IMR-90 (cell line): ENCODE measurements at places on chromosomes 7 and 10. TPM values are rescaled to one million over a fixed set of nuclear protein-coding genes. Genes with fewer than 3 reads are reported as not detected.
A peak's percentile ranks its signal among the peaks of the same experiment; 100 is the strongest.

GRCh38 chr10:34580643-34581042, 234.5 kb downstream of the PARD3 start:
- DNase-seq = peak; percentile 63

DNA sequence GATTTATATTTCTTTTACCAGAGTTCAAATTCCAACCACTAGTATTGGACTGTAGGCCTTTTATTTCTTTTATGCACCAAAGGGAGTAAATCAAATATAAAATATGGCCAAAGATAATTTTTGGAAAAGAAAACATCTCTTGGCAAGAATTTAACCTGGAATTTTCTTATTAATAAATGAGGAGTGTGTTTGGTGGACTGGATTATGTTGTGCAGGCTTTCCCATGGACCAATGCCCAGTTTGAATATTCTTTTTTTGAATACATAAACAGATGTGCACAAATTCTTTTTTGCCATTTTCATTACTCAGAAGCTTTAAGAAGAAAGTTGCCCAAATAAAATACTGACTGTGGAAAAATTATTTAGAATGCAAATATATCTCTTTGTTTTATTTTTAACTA, 22.1 kb upstream of the PRKG1 start:
- DNase-seq = no peak

The CPA2 gene
- 0.05 TPM in 1 of 2 replicates, not detected in the other for polyA plus RNA-seq

- DNase-seq = no peak
These were observed 166.8 kb downstream of the CCDC3 start for GRCh38 chr10:12834721-12835120.

The SFTPA1 gene
- not detected in 2 replicates for polyA plus RNA-seq

The CHST3 gene
- 8.6 and 9.1 TPM in 2 replicates for polyA plus RNA-seq

GRCh38 chr7:76302347-76303201, at the start of gene HSPB1:
HSPB1 (plus strand) TSS chr7:76302673; CDS start chr7:76302713, 40 bp downstream.
- peak; percentile 84 for DNase-seq

The LRRC61 gene
- polyA plus RNA-seq = 0.06 and 0.07 TPM in 2 replicates

- peak; percentile 77 for DNase-seq
These were observed 170.9 kb upstream of the RHEB start for GRCh38 chr7:151690606-151691005.

DNA sequence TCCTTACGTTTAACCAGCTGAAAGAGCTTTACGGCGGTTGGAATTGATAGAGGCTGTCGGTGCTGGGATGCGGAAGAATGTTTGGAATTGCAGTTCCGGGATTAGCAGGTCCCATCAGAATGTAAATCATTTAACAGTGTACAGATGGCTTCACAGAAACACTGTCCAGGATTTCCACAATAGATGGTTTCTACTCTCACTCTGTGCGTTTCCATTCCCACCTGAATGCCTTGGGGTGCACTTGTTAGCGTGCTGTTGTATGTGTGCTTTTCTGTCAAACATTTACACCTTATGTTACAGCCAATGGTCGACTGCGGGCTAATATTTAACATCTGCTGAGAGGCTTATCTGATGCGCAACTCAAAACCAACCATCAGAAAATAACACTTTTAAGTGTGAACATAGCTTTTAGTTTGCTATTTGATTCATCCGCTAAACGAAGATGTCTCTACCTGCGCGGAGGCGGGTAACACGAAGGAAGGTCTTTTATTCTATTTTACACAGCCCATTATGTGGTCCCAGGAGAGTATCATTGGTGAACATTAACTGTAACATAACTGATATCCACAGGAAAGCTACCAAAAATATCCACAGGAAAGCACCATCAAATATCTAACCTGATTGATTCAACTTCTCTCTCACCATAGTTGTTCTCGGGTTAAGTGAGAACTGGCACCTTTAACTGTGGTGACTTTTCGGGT, 179.0 kb downstream of the PRPF18 start:
- no peak for DNase-seq

DNA sequence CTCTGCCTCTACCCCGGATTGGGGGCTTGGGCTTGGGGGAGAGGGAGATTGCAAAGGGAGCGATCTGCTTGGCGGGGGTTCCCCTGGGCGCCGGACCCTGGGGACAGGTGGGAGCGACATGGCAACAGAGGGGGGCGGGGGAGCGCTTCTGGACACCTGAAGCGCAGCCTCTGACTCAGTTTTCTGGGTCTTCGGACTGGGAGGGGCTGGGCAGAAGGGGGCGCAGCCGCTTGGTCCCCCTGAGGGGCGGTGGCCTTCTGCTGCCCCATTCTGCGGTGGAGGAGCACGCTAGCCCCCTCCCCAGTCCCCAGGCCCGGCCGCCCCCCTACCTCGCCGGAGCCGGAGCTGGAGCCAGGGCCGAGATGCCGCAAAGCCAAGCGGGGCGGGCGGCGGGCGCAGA, 380 bp downstream of the NAT16 start:
- DNase-seq = no peak

- DNase-seq = peak; percentile 19
These were observed 108.8 kb upstream of the PCLO start for GRCh38 chr7:83271212-83272099.

The RPEL1 gene
- polyA plus RNA-seq = 0.07 and 0.26 TPM in 2 replicates

- no peak for DNase-seq
These were observed 113.7 kb downstream of the SFMBT2 start for GRCh38 chr10:7297094-7297493.

DNA sequence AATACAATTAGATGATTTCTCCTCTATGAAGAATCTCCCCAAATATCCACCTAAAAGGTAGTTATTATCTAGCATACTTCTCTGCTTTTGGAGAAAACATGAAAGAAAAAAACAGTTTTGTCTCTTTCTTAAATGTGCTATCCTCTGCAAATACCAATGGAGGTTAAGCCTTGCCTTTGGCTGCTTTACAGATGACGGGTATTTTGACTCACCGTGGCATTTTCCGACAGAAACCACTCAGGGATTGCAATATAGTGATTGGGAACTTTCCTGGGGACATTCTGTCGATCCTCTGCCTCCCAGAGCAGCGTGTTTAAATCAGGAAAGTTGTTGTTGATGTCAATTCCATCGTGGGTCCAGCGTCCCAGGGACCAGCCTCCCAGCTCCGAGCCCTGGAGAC, 100.6 kb downstream of the GPR26 start:
- no peak for DNase-seq

DNA sequence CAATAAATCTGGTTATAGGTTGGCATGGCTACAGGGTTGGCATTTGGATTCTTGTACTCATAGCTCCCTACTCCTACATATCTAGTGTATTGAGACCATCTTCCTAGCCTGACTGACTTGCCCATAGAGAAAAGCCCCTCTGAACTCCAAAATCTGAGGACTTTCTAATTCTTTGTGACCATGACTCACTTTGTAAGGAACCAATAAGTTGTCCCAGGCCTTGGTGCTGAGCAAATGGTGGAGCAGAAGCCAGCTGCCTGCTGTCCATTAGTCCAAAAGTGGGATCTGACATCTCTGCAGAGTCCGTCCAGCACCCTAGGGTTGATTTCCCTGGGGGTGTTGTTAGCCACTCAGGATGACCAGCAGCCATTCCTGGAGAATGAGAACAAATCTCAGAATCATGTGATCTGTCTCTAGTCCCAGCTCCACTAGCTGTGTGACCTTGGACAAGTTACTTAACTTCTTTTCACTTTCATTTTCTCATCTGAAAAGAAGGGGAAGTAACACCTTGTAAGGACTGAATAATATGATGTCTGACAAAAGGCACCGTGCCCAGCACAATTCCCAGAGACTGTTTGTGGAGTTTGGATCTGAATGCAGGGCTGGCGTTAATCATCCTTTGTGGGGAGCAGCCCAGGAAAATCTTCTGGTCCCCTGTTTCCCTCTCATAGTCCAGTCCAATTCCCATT, 44.1 kb downstream of the MTURN start:
- DNase-seq = no peak

DNA sequence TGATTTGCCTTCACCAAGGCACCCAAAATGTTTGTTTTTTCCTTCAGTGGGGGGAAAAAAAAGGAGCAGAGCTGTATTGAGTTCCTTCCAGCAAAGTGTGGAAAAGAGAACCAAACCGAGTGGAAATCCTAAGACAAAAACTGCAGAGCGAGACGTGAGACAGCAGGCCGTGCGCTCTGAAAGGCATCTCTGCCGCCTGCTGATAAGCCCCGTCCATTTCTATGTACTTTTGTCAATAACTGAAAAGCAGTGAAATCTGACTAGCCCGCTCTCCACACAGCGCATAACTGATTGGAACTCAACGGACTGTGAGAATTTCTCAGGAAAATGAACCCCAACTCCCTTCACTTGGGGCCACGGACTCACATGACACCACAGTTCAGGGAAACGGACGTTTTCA, 83.2 kb downstream of the COBL start:
- no peak for DNase-seq

GRCh38 chr10:92419740-92420545, 129.0 kb downstream of the MARCHF5 start:
- peak; percentile 31 for DNase-seq

- DNase-seq = no peak
These were observed 14.7 kb downstream of the INA start for GRCh38 chr10:103291588-103291987.

The VAX1 gene
- not detected in 2 replicates for polyA plus RNA-seq

DNA sequence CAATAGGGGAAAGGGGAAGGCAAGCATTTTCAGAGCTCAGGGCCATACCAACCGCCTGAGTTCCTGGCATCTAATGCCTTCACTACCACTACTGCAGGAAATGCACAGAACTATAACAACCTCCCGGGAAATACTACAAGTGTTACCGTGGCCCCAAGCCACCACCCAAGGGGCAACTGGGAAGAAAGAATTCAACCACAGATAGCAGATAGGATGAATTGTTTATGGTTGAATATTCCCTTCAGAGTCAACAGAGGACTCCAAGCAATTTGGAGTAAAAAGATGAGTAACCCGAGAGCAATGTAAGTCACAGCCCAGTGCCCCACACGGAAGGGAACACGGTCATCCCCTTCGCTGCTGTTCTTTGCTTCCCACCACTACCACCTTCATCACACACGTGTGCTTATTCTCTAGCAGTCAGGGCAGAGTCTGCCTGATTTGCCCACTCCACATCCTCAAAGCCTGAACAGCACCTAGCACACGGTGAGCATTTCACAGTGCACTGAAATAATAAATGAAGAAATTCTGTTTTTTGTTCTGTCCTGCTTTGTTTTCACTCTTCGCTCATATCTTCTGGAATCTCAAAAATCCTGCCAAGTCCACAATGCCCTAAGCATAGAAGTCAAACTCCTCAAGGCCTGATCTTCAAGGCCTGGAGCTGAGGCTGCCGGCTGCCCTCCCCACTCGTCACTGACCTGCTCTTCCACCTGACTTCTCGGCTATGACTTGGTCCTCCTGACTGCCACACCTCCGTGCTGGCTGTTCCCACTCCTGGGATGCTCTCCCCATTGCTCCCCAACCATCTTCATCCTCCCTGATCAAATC, 221.1 kb downstream of the KCNMA1 start:
- DNase-seq = peak; percentile 88

DNA sequence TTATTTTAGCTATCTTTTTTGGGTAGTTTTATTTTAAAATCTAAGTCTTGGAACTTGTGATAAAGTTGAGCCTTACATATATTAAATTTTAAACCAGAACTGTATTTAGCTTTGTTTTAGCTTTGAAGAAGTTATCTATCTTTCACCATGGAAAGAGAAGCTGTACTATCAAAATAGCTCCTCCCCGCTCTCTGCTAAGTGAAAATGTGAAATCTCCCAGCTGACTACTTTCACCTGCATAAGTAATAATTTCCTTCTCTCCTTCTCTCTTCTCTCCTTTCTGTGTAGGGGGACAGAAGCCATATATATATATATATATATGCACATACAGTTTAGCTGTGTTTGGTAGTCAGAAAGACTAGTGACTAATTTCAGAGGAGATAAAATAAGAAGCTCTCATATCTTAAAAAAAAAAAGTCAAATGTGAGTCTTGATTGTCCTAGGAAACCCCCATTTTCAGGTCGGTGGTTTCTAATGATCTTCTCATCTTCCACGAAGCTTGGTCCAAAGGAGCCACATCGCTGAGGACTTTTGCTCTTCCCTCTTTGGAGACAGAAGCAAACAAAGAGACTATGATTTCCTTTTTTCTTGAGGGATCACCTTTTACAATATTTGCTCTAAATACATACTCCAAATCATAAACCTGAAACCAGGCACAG, 30.6 kb upstream of the GDI2 start:
- no peak for DNase-seq

- no peak for DNase-seq
These were observed 5.2 kb upstream of the XPNPEP1 start for GRCh38 chr10:109928475-109928891.

The ERVW-1 gene
- not detected in 2 replicates for polyA plus RNA-seq

DNA sequence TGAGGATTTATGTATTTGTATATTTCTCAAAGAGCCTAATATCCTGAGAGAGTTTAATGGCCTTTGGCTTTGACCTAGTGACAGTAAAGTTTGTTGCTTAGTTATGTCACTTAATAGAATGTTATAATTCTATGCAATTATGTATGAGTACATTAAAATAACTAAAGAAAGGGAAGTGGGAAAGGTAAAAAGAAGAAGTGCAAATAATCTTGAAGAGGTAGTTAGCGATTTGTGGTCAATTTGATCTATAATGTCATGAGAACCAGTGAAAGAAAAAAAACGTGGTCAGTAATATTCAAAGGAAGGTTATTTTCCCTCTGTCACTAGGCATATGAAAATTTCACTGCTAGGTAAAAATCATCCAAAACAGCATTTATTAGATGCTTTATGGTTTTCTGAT, 143.4 kb upstream of the LSM8 start:
- DNase-seq = no peak

- no peak for DNase-seq
These were observed 12.0 kb downstream of the JCAD start for GRCh38 chr10:30047430-30047829.

DNA sequence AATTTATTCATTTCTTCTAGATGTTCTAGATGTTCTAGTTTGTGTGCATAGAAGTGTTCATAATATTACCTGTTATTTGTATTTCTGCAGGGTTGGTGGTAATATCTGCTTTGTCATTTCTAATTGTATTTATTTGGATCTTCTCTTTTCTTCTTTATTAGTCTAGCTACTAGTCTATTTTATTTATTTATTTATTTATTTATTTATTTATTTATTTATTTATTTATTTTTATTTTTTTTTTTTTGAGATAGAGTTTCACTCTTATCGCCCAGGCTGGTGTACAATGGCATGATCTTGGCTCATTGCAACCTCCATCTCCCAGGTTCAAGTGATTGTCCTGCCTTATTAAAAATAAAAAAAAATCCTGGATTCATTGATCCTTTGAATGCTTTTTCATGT, 114.8 kb upstream of the THSD7A start:
- DNase-seq = no peak

The LAMB4 gene
- polyA plus RNA-seq = 0.12 and 0.13 TPM in 2 replicates

- no peak for DNase-seq
These were observed 41.4 kb downstream of the LRRC20 start for GRCh38 chr10:70341016-70341415.

- no peak for DNase-seq
These were observed 1351.3 kb upstream of the SORCS1 start for GRCh38 chr10:108515821-108516220.

The FAM20C gene
- polyA plus RNA-seq = 36.6 and 38.2 TPM in 2 replicates

The CYP3A4 gene
- polyA plus RNA-seq = not detected in 2 replicates
